ENCODE measurements at places on chromosomes 4 and X.
A peak's percentile ranks its signal among the peaks of the same experiment; 100 is the strongest.

DNA sequence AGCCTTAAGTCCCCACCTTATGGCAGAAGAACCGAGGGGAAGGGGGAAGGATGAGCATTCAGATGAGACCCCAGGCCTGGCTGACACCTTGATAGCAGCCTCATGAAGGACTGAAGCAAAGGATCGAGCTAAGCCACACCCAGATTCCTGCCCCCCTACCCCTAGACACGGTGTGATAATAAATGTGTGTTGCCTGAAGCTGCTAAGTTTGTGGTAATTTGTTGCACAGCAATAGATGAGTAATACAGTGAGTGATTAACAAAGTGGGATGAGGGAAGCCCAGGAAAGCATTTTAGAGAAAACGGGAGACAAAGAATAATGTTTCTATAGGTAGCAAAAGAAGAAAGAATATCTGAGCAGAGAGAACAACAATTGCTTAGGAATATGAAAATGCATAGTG lies 404.2 kb downstream of the MID1IP1 start:
- no peak for DNase-seq

DNA sequence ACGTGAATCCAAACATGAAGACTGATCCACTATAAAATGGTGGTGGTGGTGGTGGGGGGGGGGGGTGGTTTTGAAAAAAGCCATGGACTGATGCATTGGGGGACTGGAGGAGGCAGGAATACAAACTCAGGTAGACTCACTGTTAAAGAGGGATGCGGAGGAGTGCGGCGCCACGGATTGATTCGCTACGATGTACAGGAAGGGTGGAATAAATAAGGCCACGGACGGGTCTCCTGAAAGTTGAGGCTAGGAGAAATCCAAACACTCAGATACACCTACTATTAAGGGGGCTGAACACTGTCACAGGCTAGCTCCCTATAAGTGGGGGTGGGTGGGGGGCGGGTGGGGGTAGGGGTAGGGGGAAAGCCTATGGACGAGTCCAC lies 591 bp downstream of the ELK1 start:
- no peak for DNase-seq

- DNase-seq, result no peak
Observed at GRCh38 chr4:98599617-98600205, 58.7 kb downstream of the TSPAN5 start.

- no peak for DNase-seq
Observed at GRCh38 chr4:94871644-94872305, 114.0 kb downstream of the BMPR1B start.

DNA sequence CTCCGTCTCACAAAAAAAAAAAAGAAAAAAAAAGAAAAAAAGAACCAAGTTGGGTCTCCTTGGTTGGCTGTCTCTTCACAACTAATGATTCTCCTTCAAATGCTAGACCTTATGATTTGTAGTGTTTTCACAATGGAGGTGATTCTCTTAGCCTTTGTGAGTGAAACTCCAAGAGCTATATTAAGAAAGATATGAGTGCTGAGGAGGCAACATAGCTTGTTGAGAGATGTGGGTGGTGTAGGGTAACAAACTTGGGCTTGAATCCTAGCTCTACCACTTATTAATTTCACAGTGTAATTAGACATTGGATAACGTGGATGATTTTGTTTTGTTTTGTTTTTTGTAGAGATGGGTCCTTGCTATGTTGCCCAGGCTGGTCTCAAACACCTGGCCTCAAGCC lies 10.4 kb upstream of the SEPTIN11 start:
- no peak for DNase-seq

DNA sequence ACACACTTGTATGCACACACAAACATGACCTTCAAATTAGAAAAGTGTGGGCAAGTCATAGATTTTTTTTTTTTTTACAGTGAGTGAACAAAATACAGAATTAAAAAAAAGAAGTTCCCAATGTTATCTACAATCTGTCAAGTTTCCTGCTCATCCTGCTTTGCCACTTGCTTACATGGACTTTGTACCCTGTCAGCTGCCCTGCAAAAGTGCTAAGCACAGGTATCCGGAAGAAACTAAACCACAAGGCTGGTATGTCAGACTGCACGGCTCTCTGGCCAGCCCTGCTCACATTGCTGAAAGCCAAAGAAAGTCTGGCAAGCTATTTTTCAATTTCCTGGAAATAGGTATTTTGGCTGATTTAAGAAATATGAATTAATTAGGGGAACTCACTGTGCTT lies 38.9 kb upstream of the BCLAF3 start:
- peak; percentile 65 for DNase-seq

DNA sequence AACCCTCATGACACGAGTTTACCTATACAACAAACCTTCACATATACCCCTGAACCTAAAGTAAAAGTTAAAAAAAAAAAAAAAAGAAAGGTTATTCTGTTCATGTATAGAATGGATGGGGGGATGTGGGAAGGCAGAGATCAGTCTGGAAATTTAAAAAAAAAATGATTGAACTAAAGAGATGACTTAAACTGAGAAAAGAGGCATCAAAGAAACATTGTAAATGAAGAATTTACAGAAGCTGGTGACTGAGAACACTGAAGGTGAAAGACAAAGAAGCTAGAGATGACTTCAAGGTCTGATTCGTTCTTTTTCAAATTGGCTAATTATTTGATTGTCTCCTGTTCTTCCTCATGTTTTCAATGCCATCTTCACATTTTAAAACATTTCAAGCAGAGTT lies 12.8 kb upstream of the ABCG2 start:
- DNase-seq, result no peak

GRCh38 chr4:134650461-134650860 lies 448.9 kb upstream of the PABPC4L start:
- no peak for DNase-seq

DNA sequence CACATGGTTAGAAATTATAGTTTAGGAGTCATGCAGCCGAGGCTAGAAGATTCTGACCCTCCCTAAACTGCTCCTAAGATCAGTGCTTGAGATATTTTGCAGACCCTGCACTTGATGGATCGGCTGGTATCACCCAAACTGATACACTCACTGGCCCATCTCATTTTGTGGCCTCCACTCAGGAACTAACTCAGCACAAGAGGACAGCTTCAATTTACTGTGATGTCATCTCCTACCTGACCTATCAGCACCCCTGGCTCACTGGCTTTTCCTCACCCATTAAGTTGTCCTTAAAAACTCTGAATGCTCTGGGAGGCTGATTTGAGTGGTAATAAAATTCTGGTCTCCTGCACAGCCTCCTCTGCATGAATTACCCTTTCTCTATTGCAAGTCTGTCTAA lies 450.9 kb downstream of the PCDH10 start:
- DNase-seq, result no peak

GRCh38 chr4:139817657-139818452 lies 152.2 kb downstream of the MGST2 start:
- DNase-seq, result no peak

DNA sequence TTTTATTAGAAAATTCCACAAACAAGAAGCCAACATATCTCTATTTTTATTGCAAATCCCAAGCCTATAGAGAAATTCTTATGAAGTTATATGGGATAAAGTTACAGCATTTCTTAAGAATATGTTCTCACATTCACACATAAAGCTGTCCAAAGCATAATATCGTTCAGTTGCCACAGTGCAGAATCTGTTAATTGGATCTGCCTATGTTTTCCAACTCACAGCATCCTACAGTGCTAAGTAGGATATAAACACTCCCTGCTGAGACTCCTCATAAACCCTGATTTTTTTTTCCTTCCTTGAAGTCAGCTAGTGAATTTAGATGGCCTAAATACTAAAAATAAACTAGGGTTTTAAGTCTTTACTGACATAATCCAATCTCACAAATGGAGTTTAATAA lies 307.9 kb downstream of the PDGFC start:
- no peak for DNase-seq

GRCh38 chrX:133868682-133869081 lies 116.7 kb downstream of the GPC3 start:
- no peak for DNase-seq

GRCh38 chrX:65587616-65588526 lies 53.3 kb upstream of the LAS1L start:
- DNase-seq, result peak; percentile 30

DNA sequence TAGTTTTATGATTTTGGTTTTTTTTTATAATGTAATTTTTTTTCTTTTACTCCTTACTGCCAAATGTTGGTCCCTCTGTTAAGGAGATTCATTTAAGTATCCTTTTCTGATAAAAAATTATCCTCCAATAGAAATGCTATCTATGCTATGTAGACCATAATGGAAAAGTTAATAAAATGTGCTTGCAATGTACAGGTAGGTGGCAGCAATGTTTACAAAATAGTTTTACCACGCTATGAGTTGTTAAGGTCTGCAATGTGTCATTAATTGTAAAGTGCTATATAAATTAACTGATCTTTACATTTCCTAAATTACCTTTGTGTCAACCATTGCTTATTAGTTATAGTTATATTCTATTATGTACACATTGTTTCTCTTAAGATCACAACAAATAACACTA lies 3.8 kb upstream of the CENPC start:
- DNase-seq, result peak; percentile 34

- DNase-seq, result no peak
Observed at GRCh38 chr4:152340818-152341217, 195.1 kb downstream of the FBXW7 start.

DNA sequence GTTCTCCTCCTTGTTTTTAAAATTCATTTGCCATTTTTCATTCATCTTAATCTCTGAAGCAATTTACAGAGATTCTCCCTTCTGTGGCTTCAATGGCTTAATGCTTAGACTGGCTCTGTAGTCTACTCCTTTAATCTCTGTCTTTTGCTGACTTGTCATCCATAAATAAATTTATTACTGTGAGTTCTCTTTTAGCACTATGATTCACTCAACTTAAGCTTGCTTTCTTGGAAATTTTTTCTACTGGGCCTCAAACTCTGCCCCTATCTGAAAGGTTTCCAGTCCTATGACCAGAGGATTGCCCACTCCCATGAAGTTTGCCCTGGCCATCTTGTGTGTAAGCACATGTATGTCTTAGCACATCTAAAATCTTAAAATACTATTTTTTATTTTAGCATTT lies 251.1 kb downstream of the DCLK2 start:
- DNase-seq, result no peak

GRCh38 chr4:19534159-19534558 lies 717.5 kb upstream of the SLIT2 start:
- no peak for DNase-seq

DNA sequence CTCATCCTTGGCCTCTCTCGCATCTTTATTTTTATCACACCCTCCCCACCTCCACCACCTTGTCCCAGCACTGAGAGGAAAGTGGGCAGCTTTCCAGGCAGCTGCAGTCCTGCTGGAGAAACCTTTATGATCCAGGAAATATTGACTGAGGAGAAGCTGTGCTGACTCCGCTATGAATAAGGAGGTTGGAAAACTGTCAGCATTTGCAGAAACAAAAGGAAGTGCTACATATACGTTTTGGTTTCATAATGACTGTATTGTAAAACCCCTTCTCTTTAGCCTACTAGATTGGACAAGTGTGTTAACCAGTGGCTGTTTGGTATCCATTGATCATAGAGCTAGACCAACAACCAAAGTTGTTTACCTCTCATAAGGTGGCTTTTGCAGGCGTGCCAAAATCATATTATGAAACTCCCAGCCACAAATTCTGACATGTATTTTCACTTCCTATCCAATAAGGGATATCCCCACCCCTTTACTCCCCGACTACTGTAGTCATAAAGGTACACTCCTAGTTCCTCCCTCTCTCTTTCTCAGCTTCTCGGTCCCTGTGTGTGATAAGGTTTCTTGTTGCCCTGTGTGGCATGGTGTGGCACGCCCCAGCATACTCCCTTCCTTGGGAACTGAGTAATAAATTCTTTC lies 88.4 kb downstream of the GPR143 start:
- DNase-seq, result peak; percentile 41

DNA sequence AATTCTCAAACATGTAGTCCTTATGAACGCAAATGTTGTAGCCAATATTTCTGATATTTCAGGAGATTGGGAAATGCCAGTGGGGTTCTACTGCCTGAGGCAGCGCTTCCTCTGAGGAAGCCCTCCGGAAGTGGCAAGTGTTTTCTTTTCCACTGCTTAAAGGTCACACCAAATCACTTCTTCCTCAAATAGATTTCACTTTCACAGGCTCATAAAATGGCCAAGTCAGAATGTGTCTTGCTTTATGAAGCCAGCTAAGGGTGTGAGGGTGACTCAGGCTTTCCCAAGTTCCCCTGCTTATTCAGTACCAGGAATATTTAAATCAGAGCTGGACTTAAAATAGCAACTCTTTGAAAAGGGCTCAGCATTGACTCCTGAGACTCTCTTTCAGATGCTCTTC lies 514.2 kb upstream of the DIPK2B start:
- DNase-seq, result peak; percentile 62

- no peak for DNase-seq
Observed at GRCh38 chr4:19993242-19993641, 258.5 kb upstream of the SLIT2 start.

- no peak for DNase-seq
Observed at GRCh38 chr4:71303850-71304249, 35.0 kb upstream of the SLC4A4 start.

DNA sequence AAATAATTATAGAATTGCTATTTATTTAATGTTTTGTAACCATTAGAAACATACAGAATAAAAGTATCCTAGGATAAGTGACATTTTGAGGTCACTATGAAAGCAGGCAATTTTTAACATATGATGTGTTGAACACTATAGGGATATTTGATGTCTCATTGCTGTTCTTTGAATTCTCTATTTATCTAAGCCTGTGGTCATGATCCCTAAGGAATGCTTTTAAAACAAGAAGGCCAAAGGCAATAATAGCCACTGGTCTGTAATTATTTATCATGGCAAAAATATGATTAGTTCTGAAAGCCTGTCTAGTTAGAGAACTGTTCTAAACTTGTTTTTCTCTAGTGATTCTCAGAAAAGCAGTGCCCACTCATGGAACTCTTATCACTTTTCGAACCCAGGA lies 186.6 kb downstream of the RPA4 start:
- no peak for DNase-seq

DNA sequence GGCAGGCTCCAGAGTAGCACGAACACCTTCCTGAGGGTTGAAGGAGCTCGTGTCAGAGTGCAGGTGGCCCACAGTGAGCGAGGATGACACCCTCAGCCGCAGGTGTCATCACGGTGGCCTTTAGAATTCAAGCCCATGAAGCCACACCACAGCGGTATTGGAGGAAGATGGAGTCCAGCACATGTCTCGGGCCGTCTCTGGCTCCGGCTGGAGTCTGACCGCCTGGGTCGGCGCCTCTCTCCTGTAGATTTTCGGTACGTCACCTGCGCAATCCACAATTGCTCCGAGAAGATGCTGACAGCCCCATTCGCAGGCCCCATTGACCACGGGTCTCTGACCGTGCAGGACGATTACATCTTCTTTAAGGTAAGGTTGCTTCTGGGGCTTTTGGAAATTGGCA lies 229.4 kb upstream of the PSAPL1 start:
- DNase-seq, result no peak

DNA sequence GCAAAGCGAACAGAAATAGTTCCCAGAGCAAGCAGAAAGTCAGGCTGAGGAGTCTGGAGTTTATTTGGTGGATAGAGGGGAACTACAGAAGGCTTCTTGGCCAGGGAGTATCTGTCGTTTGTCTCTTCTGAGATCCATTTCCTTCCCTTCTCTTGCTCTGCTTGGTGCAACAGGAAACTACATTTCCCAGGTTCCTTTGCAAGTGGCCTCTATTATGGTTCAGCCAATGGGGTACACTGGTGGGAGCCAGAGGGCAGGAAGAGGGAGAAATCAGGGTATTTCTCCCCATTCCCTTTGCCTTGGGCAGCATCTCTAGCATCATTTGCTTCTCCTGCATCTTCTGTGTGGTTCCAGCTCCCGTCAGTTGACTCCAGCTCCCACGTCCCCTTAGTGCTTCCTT lies 142.1 kb downstream of the BCOR start:
- no peak for DNase-seq

GRCh38 chr4:26248647-26249046 lies 72.2 kb upstream of the RBPJ start:
- no peak for DNase-seq

- DNase-seq, result no peak
Observed at GRCh38 chr4:186724864-186725468, 1.3 kb upstream of the FAT1 start.
